ENCODE measurements at places on chromosomes 6 and 20.

GRCh38 chr20:25470045-25470444, 62.6 kb downstream of the GINS1 start:
- no peak for DNase-seq

GRCh38 chr6:16524380-16524707, 236.9 kb downstream of the ATXN1 start:
- DNase-seq: no peak

- DNase-seq: no peak
These were observed 60.0 kb upstream of the MTRF1L start for GRCh38 chr6:153062516-153062915.

DNA sequence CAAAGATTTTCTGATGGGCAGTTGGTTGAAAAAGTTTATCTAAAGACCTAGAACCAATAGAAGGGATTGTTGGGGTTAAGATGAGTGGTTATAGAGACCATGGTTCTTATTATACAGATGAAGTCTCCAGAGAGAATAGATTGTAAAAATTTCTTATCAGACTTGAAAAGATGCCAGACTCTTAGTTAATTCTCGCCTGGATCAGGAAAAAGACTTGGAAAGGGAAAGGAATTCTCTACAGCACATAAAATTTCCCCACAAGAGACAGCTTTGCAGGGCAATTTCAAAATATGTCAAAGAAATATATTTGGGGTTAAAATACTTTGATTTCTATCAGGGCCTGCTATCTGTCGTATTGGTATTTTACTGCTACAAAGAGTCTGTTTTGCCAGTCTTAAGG, 582.6 kb downstream of the UTRN start:
- DNase-seq: no peak

- DNase-seq: no peak
These were observed 11.5 kb upstream of the IL20RA start for GRCh38 chr6:137056121-137056880.

GRCh38 chr20:47493175-47493962, 8.3 kb upstream of the NCOA3 start:
- peak; percentile 30 for DNase-seq

DNA sequence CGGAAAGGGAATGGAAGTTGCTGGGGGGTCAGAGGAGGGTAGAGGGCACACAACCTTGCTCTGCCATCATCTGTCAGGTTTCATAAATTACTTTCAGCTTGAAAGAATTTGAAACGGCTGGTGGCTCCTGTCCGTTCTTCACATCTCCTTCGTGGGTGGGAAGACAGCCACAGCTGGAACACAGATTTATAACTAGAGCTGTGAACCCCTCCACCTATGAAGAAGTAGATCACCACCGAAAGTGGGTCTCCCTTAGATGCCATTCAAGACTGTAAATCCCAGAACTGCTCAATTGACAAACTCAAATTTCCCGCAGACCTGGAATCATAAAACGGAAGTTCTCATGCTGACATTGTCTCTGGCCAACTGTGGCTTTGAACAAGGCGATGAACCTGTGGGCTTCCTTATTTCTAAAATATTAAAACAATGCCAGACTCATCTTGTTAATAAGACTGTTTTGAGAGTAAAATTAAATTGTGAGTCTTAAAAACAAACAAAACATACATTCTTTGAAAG, 65.3 kb downstream of the BTBD3 start:
- DNase-seq: no peak

- no peak for DNase-seq
These were observed 30.9 kb upstream of the TGM6 start for GRCh38 chr20:2349801-2350200.

DNA sequence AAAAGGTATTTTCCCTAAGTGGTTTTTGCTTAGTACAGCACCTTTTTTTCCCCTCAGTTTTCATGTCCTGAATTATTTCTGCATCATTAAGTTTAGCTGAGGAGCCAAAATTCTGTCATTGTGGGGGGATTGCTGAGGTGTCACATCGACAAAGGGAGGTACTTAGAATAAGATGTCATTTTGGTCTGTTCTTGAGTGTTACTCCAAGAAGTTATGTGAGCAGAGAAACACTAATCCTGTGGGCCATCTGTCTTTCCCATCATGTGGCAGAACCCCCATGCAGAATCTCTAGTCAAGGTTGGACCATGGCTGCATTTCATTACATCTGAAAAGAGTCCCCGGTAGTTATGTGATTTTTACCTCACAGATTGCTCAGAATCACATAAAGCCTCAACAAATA, 167.8 kb upstream of the CENPW start:
- DNase-seq: no peak

- no peak for DNase-seq
These were observed 5.8 kb upstream of the SSTR4 start for GRCh38 chr20:23029324-23029723.

DNA sequence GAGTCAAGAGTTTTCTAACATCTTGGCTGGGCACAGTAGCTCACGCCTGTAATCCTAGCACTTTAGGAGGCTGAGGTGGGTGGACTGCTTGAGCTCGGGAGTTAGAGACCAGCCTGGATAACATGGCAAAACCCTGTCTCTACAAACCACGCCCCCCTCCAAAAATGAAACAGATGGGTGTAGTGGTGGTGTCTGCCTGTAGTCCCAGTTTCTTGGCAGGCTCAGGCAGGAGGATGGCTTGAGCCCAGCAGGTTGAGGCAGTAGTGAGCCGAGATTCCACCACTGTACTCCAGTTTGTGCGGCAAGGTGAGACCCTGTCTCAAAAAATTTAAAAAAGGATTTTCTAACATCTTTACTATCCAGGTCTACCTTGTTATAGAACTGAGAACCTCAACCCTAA, 22.0 kb downstream of the FAM8A1 start:
- DNase-seq: no peak

- DNase-seq: no peak
These were observed 34.7 kb downstream of the TFEB start for GRCh38 chr6:41700463-41701347.

GRCh38 chr6:119736296-119737021, 386.9 kb upstream of the MAN1A1 start:
- DNase-seq: no peak

DNA sequence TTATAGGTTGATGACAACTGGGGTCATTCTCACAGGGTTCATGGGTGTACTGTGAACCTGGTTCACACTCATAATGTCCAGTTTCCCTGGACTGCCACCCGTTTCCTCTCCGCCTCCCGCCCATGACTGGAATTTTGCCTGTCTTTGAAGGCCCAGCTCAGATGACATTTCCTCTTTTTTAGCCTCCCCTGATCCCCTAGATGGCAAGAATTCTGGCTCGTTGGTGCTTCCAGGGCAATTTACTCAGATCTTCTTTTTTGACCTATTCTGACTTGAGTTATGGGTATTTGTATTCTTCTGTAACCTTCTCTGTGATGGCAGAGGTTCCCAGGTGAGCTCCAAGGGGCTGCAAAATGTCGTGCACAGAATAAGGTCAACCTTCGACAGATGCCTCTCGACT, 5.7 kb upstream of the CITED2 start:
- DNase-seq: no peak

- no peak for DNase-seq
These were observed 7.0 kb downstream of the HIVEP2 start for GRCh38 chr6:142937986-142938385.

DNA sequence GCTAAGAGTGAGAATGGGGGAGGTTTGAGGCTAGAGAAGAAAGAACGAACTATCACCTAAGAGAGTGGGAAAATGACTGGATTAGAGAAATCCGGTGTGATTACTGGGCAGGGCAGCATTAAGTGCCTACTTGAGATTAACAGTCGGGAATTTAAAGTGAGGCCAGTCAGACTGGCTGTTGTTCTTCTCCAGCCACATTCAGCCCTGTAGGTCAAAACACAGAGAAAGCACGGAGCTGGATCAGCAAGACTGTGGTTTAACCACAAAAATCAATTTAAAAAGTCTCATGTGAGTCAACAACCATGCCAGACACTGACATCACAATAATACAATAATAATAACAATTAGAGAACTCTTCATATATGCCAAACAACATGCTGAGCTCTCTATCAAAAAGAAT, 301.9 kb upstream of the SGK1 start:
- no peak for DNase-seq

- DNase-seq: no peak
These were observed 14.0 kb downstream of the CST3 start for GRCh38 chr20:23623666-23624323.

GRCh38 chr6:44655412-44656342, 268.2 kb downstream of the CDC5L start:
- peak; percentile 51 for DNase-seq

DNA sequence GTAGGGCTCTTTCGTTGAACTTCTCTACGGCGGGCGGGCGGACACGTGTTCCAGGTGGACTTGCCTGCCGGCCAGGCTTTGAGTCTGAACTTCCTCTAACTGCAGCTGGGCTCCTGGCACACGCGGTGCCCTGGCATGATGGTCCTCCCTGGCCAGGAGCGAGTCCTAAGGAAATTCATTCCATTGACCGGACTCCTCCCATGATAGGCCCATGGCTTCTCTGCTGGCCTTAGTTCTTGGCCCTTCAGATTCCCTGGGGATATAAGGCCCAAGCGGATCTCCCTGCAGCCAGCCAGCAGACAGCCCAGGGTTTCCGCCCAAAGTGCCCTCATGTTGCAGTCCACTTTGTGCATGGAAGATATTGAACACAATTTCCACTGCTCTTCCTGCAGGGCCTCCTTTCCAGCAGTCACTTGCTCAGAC, 39.4 kb downstream of the TBC1D7 start:
- no peak for DNase-seq

DNA sequence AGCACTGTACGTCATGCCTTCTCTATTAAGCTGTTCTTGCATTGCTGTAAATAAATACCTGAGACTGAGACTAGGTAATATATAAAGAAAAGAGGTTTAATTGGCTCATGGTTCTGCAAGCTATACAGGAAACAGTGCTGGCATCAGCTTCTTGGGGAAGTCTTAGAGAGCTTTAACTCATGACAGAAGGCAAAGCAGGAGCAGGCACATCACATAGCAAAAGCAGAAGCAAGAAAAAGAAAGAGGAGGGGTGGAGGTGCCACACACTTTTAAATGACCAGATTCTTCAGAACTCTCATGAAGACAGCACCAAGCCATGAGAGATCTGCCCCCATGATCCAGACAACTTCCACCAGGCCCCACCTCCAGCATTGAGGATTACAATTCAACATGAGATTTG, 30.1 kb downstream of the CYB5R4 start:
- DNase-seq: no peak

DNA sequence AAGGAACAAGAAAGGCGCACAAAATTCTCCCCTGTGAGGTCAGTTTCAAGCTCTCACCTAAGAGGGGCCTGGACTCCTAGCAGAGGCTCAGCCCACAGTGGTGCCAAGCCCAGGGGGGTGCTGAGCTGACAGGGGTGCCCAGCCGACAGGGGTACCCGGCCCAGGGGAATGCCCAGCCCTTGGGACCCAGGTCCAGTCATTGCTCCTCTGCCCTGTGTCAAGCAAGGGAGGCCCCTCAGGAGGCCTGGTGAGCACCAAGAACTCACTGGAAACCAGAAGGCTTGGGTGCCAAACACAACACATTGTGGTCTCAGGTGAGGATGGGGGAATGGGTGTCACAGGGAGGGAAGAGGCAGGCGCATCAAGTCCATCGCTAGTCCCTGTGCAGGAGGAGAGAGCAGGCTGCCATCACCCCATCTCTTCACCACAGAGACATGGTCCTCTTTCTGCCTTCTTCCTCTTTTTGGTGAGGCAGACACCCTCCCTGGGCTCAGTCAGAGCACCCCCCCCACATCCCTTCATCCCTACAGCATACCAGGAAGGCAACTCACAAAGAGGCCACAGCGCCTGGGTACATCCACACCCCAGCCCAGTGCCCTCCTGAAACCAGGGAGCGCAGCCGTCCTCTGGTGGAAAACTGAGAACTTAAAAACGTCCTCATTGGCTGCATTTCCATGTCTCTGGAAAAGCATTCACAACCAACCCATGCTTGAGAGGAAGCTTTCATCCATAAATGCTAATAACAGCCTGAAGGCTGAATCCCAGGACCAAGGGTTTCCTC, 111.3 kb downstream of the BANF2 start:
- no peak for DNase-seq

GRCh38 chr6:85273046-85273445, 176.8 kb upstream of the NT5E start:
- DNase-seq: no peak

- no peak for DNase-seq
These were observed 38.3 kb downstream of the DCBLD1 start for GRCh38 chr6:117520603-117521395.

DNA sequence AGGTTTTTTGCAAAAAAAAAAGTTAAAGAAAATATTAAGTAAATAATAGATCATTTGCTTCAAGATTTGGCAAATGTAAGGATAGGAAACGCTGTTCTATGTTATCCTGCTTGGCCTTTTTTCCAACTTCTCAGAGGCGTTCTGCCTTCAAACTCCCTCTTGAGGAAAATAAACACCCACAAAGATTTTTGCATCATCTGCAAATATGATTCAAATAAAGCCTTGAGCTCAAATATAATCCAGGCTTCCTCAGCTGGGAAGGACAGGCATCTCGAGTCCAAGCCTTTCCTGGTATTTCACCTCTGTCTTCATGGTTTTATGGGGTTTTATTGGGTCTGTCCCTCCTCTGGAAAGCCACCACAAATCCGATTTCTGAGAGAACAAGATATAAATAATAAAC, 67.7 kb upstream of the PTPN1 start:
- no peak for DNase-seq

- no peak for DNase-seq
These were observed 40.4 kb upstream of the DOK5 start for GRCh38 chr20:54435015-54435414.

GRCh38 chr6:8299034-8299433, 136.3 kb downstream of the SLC35B3 start:
- no peak for DNase-seq
